SJSA1 (cell line): ENCODE measurements at places on chromosomes 7 and 10. TPM values are rescaled to one million over a fixed set of nuclear protein-coding genes. Genes with fewer than 3 reads are reported as not detected.

Gene PNLIPRP3
- not detected in 2 replicates for total RNA-seq

Gene MBL2
- total RNA-seq, result not detected in 2 replicates

Gene CYP17A1
- total RNA-seq, result not detected in 2 replicates

Gene CCDC7
- total RNA-seq, result 4.8 and 5.5 TPM in 2 replicates

Gene DPP6
- not detected in 2 replicates for total RNA-seq

Gene TFAM
- 26.8 and 30.4 TPM in 2 replicates for total RNA-seq

Gene SRRM3
- total RNA-seq, result 0.24 TPM in 1 of 2 replicates, not detected in the other

Gene CALCR
- total RNA-seq, result not detected in 2 replicates

Gene GPR146
- 0.08 and 0.72 TPM in 2 replicates for total RNA-seq

Gene HOXA9
- total RNA-seq, result 7.0 and 16.3 TPM in 2 replicates

Gene GBX1
- not detected in 2 replicates for total RNA-seq

Gene STEAP1B
- 1.6 and 1.7 TPM in 2 replicates for total RNA-seq

Gene SPDYE2
- not detected in 2 replicates for total RNA-seq

Gene PRR15
- not detected in 2 replicates for total RNA-seq

Gene EVX1
- not detected in 2 replicates for total RNA-seq

Gene SPDYE1
- not detected in 2 replicates for total RNA-seq

Gene PNLIPRP1
- total RNA-seq, result not detected in 2 replicates

Gene TMEM140
- total RNA-seq, result 1.1 and 2.2 TPM in 2 replicates

Gene WEE2
- not detected in 2 replicates for total RNA-seq

Gene NXPH1
- not detected in 2 replicates for total RNA-seq
